ENCODE measurements at places on chromosomes 12 and 14.

DNA sequence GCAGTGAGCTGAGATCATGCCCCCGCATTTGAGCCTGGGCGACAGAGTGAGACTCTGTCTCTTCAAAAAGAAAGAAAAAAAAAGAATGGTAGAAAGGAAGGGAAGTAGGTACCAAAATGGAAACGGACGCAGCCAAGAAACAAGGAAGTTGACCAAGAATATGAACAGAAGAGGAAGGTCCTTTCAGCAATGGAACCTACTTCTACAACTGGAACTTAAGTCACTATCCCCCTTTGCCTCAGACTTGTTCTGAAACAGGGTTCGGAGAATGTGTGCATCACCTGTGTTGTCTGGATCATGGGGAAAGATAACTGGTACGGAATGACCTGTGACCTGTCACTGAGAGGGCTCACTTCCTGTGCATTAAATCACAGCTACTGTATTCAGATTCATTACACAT is 43.9 kb upstream of the RNASE1 start:
- DNase-seq = no peak

- DNase-seq = no peak
These were observed 7.6 kb upstream of the RAD51AP1 start for GRCh38 chr12:4530982-4531586.

DNA sequence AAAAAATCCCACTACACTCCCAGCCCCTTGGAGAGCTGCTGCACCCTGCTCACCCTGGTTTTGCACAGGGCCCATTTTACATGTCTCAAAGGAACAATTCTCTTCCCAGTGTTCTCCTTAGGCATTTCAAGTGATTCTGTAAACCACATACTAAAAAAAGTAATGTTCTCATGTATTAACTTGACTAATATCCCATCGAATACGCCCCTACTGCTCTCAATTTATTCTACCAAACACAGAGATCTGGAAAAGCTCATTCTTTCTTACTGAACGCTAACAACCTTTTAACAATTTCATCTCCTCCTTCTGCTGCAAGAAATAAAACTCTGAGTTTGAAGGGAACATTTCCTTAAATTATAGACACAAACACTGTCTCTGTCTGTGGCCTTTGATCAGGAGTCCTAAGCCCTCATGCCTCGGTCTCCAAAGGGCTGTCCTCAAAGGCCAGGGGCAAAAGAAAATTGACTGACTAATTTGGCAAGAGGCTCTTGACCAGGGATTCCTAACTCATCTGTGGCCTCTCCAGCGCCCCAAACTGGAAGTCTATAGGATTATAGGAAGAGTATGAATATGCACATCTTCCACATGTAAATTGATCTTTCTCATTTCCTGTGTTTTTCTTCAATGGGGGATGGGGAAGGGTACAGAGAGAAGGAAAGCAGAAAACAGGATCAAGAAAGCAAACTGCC is 17.1 kb upstream of the TSPAN11 start:
- no peak for DNase-seq

DNA sequence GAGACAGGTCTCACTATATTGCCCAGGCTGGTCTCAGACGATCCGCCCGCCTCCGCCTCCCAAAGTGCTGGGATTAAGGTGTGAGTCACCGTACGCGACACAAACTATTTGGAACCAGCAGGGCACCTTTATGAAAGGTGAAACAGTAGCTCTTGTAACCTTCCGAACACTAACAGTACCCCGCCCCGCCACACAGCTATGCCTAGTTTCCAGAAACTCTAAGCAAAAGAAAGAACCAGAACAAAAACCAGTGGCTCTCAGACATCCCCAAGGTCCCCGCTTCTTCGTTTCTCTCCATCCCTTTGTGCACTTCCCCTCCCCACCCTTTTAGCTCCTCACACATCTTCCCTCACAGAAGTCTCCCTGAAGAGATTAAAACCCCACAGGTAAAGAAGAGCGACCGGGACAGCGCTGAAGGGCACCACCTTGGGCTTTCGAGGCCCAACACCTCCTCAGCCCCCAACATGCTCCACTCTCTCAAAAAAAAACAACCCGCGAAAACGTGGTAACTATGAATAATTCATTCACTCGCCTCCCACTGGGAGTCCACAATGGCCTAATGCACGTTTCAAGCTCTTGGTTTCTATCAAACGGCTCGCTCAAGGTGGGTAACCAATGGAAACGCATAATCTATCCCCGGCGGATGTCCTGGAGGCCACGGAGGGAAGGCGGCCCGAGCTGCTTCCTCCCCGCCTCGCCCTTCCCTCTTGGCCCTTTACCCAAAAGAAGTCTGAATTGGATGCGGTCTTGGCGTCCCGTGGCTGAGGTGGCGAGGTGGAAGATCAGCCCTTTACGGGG is 877 bp downstream of the BAG5 start:
- no peak for DNase-seq

DNA sequence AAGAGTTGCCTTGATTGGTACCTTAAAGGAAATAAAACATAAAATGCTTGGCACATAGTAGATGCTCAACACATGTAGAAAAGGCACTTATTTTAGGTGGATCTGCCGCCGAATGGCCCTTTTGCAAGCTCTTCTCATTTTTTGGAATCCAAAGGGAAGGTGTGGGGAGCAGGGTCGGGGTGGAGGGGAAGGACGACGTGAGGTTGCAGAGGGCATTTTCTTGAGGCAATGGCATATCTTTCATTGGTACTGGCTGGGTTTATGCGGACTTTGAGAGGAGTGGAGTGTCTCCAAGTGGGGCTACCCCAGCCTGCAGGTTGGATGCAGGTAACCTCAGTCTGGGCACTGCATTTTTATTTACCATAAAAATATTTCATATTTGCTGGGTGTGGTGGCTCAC is 8.1 kb downstream of the RTL1 start:
- no peak for DNase-seq

DNA sequence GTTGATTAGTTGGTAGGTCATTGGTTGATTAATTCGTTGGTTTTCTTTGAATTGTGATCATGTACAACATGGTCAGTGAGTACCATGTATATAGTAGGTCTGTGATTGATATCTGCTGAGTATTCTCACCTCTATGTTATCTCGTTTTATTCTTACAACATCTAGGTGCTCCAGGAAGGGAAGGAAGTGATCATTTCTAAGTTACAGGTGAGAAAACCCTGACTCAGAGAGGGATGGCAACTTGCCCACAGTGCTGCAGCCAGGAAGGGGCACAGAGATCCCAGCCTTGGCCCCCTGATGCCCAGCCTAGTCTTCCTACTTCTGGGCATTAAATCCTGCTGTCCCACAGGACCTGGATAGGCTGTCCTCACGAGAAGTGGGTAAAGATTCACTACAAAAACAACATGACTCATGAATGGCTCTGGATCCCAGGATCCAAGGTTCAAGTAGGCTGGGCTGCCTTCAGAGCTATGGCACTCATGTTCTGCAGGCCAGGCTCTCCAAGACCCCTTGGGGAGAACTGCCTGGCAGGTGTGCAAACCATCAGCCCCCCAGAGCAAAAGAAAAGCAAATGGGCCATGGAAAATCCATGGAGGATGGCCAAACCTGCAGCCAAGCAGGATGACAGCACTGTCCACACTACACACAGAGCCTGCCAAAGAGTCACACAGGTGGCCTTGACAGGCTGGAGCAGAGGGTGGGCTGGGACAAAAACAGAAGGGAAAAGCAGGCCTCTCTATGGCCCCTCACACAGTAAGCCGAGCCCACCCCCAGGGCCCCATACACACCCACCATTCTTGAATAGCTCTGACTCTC is 146.2 kb downstream of the BCL11B start:
- DNase-seq = no peak

DNA sequence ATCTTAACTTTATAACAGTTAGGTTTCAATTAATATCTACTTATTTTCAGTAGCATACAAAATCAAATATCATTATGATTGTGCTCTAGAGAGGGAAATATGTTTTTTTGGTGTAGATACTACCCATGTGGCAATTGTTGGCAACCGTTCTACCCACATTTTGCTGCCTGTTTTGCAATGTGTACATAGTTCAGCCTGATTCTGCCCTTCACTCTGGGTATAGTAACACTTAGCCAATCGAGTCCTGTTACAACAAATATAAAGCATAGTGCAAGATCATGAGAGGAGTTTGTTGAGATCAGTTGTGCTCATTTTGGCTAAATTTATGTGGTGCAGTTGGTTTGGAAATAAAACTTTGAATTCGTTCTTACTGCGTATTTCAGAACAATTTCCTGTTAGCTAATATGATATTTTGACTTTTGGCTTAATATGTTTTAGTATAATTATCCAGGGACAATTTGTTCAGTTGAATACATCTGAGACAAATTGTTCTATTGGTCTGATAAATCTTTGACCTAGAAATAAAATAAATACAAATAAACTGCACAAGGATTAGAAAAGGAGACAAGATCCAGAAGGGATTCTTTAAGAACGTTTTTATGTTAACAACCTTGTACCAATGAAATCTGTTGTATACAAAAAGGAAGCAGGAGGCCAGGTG is 76.9 kb downstream of the ATF7IP start:
- no peak for DNase-seq

GRCh38 chr12:48972952-48973483 is 1.5 kb upstream of the WNT10B start:
- DNase-seq = no peak

DNA sequence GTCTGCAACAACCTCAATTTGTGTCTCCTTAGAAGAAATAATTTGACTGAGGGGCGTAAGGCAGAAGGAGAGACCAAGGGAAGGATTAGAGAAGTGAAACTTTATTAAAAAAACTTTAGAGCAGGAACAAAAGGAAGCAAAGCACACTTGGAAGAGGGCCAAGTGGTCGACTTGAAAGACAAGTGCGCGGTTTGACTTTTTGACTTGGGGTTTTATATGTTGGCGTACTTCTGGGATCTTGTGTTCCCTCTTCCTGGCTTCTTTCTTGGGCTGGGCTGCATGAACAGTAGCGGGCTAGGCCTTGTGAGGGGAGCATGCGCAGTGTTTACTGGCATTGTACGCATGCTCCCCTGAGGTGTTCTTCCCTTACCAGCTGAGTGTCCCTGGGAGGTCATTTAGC is 369.3 kb upstream of the DCN start:
- DNase-seq = no peak

- DNase-seq = no peak
These were observed 831.0 kb downstream of the C12orf50 start for GRCh38 chr12:87198181-87198580.

GRCh38 chr12:122473543-122474323 is 27.0 kb downstream of the ZCCHC8 start:
- no peak for DNase-seq

DNA sequence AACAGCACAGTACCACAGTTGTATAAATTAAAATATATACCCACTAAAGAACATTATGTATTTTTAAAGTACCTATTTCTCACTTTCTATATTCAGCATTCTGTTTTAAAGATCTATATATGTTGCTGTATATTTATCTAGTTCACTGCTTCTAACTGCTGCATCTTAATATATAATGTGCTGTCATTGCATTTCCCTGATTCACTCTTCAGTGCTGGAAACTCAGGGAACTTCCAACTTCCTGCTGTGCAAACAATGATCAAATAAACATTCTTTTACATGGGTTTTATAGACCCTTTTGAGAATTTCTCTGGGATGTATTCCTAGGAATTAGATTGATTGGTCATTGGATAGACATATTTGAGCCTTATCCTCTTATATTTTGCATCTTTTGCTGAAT is 379.1 kb downstream of the APAF1 start:
- no peak for DNase-seq

DNA sequence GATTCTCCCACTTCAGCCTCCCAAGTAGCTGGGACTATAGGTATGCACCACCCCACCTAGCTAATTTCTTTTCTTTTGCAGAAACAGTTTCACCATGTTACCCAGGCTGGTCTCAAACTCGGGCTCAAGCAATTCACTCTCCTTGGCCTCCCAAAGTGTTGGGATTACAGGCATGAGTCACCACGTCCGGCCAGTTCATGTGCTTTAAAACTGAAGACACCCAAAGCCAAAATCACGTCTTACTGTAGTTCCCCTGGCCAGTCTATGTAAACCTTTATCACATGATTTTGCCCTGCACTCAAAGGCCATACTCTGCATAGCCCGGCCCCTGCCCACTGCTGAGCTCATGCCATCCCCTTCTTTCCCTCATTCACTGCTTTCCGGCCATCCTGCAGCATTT is 4.5 kb downstream of the ALKBH2 start:
- DNase-seq = no peak
